ENCODE measurements at places on chromosomes 12 and 14. TPM values are rescaled to one million over a fixed set of nuclear protein-coding genes. Genes with fewer than 3 reads are reported as not detected.

DNA sequence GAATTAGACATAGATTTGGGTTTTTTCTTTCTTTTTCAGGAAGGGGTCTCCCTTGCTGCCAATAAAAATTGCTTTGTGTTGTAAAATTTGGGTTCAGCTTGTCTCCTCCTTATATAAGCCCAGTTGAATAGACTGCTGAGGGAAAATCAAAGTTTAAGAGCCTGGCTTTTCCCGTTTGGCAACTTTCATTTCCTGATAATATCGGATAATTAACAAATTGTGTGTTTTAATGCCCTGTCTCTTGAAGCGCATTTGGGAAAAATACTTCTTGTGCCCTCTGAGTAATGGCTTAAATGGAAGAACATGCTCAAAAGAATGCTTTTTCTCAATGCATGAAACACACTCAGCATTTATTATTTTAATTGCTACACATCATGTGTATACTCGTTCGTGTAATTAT, 198.0 kb upstream of the DCN start:
- DNase-seq = no peak

Gene RBM19
- total RNA-seq = 16.2 TPM

- DNase-seq = no peak
Observed at GRCh38 chr12:71521125-71521524, 81.5 kb downstream of the LGR5 start.

- DNase-seq = peak; percentile 11
Observed at GRCh38 chr14:82055515-82056115, 522.0 kb upstream of the SEL1L start.

Gene ZDHHC22
- not detected for total RNA-seq

GRCh38 chr12:49322708-49323523, at the start of gene TROAP:
TSS of gene TROAP (plus strand) at chr12:49323255. CDS start at chr12:49323609, 354 bp downstream.
- DNase-seq = peak; percentile 96

- DNase-seq = no peak
Observed at GRCh38 chr14:93454224-93454623, 23.5 kb downstream of the UNC79 start.

DNA sequence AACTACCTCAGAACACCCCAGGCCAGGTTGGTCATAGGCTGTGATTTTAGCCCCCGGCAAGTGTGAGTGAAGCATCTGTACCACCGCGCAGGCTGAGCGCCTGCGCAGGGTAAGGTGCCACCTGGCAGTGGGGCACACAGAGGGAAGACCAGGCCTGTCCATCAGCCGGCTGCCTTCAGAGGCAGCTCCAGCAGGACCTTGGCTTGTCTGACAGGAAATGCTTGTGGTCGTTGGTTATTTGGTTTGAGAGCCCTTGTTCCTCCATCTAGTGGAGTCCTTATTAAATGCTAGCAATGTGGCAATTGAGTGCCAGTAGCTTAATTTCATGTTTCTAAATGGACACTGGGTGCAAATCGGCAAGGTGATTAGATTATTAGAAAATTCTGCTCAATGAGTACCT, 27.5 kb downstream of the SLC25A29 start:
- DNase-seq = peak; percentile 44

Gene BDKRB2
- 0.26 TPM for total RNA-seq

DNA sequence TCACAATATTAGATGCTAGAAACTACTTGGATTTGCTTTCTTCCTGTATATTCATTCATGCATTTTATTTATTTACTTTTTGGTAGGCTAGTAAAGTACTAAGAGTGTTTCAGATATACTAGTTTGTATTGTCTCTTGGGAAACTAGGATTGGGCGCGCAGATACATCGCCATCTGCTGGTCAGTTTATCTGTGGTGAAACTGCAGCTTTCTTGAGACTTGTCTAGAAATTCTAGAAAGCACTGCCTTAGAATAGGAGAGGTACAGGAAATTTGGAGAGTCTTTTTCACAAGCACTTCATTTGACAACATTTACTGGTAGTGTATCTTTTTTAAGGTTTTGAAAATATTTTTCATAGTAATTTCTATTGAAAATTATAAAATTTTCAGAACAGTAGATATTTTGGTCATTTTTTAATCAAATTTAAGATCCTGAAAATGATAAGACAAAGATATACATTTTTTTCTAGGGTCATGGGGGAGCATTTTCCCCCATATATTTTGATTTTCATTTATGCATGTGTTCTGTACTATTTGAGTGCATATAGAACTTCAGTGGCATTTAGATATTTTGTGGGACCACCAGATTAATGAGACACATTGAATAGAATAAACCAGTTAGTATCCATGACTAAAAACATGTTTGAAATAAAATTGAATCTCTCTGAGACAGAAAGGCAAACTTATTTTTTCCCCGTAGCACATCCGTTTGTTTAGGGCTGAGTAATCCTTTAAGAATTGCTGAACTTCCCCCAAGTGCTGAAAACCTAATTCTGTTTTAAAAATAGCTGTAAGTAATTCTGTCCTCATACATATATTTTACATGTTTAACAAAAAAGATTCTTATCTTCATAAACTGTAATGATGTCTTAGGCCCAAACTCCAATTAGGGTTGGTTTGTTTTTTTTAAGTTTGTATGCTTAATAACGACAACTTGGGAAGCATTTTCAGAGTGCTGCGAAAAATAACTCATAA, 44.5 kb downstream of the SLC38A6 start:
- DNase-seq = peak; percentile 78

Gene TSPAN11
- 29.3 TPM for total RNA-seq

- no peak for DNase-seq
Observed at GRCh38 chr14:86915406-86915805, 1077.6 kb downstream of the GALC start.

GRCh38 chr12:59677857-59678256, 82.0 kb downstream of the SLC16A7 start:
- DNase-seq = no peak

Gene GLIPR1L1
- total RNA-seq = not detected

Gene GNG2
- total RNA-seq = 4.6 TPM

- no peak for DNase-seq
Observed at GRCh38 chr12:69904777-69905176, 79.8 kb downstream of the MYRFL start.

DNA sequence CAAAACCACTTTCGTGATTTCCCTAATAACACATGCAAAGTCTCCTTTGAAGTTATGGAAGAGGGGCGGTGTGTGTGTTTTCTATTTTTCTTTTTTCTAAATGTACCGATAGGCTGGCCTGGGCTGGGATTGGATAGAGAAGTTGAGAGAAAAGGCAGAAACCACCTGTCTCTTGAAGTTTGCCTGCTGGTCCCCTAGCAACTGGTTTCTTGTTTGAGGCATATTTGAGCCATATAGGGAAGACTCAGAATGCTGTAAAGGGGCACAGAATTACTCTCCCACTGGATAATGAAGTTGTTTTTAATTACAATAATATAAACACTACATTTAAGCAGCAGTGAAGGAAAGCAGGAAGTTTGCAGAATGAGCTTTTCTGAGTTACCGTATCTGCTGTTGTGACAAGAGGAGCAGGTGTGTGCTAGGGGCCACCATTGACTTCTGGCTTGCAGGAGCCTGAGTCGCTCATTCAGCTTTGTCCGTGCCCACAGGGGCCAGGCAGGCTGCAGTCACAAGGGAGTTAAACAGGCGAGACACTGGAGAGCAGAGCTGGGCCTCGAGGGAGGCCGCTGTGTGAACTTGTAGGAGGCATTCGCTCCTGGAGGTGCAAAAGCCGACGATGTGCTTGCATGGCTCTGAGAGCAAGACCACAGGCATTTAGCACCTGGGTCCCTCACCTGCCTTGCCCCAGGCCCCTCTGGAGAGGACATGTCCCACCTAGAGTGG, 173.8 kb upstream of the RGS6 start:
- DNase-seq = no peak

DNA sequence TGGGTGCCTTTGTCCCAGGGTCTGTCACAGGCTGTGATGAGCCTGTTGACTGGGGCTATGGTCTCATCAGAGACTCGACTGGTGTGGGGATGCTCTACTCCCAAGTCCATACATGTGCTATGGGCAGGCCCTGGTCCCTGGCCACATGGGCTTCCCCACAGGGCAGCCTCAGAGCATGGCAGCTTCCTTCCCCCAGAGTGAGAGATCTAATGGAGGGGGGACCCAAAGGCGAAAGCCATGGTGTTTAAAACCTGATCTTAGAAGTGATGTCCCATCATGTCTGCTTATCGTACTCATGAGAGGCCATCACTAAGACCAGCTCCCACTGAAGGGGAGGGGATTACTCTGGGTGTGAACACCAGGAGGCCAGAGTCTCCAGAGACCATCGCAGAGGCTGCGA, 279.0 kb upstream of the RTL1 start:
- DNase-seq = no peak

GRCh38 chr14:52650774-52651173, 44.6 kb downstream of the ERO1A start:
- no peak for DNase-seq

- no peak for DNase-seq
Observed at GRCh38 chr12:132558042-132558856, 52.1 kb downstream of the LRCOL1 start.

Gene TBX5
- total RNA-seq = not detected

DNA sequence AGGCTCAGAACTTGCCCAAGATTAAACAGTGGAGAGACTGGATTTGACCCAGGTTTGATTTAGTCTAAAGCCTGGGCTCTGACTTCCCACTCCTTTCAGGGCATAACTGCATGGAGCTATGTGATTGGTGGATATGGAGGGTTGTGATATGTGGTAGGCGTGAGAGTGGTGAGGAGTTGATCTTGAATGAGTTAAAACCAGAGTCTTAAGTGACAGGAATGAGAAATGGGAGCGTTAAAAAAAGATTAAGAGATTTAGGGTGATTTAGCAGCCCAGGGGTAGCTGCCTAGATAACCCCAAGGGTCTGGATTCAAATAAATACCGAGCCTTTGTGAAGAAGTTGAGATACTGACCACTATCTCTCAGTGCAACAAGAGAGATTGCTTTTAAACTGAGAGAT, 8.4 kb downstream of the SYNDIG1L start:
- no peak for DNase-seq

- DNase-seq = no peak
Observed at GRCh38 chr12:103851127-103851526, 10.1 kb upstream of the NT5DC3 start.

Gene POLE2
- total RNA-seq = 5.2 TPM

GRCh38 chr12:124518051-124518932, 49.1 kb downstream of the NCOR2 start:
- peak; percentile 99 for DNase-seq

DNA sequence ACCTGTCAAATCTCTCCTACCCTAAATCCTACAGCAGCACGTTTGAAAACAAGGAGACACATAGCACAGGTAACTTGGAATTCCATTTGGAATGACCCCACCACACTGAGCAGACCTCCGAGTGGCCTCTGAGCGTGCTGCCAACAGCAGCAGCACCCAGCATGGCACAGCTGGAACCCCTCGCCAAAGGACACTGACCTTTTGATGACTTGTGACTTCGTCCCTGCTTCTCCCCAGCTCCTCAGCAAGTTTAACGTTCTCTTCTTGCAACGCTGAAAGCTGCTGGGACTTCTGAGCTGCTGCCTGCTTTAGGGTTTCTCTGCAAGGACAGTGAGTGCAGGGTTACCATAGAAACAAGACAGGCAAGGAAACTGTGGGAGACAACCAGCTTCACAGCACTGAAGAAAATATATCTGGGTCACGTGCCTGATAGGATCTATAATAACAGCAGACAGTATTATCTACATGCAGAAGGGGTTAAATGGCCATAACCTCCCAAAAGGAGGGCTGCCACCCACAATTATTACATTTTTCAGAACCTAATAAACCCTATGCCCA, 43.3 kb upstream of the VPS33A start:
- DNase-seq = no peak

Gene ADAM20
- total RNA-seq = 0.13 TPM

DNA sequence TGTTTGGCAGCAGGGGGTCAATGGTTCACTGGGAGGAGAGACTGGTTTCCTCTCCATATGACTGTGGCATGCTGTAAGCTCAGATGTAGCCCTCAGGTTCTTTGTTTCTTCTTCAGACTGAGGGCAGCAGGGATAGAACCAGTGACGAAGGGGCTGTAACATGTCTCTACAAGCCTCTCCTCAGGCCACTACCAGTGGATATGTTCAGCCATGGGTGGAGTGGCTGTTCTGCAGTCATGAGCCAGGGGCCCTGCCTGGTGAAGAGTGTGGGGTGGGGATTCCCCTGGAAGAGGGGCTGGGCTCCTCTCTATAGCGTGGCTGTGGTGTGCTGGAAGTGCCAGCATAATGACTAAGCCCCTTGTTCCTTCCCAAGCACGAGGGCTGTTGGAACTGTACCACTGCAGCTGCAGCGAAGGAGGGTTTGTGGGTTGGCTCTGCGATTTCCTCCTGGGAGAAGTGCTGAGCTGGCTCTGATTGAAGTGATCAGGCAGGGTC, 55.8 kb downstream of the CMAS start:
- DNase-seq = no peak

Gene SERPINA3
- not detected for total RNA-seq

GRCh38 chr12:6307529-6307928, 3.0 kb upstream of the PLEKHG6 start:
- no peak for DNase-seq

Gene CD4
- total RNA-seq = not detected

- peak; percentile 4 for DNase-seq
Observed at GRCh38 chr12:67593041-67593440, 55.5 kb upstream of the DYRK2 start.

DNA sequence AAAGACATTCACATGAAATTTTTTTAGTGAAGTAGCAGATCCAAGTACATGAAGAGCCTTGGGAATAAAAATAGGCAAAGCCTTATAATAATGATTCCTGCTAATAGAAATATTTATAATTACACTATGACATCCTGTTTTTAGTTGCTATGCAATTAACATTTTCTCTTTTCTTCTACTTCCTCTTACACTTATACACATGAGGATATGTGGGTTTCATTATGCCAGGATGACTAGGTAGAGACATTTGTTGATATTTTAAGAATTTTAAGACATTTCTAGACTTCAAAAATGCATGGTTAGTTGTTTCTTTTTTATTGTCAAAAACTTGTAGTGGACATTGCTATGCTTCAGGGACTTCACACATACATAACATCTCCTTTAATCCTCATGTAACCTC, 326.8 kb downstream of the SYT1 start:
- no peak for DNase-seq

Gene ADAM21
- 0.26 TPM for total RNA-seq

Gene SLC25A47
- total RNA-seq = not detected

GRCh38 chr12:115830633-115831032, 446.9 kb downstream of the MED13L start:
- DNase-seq = no peak

- no peak for DNase-seq
Observed at GRCh38 chr12:100031836-100032235, 47.1 kb upstream of the ANKS1B start.

Gene TMPRSS12
- total RNA-seq = not detected

- DNase-seq = no peak
Observed at GRCh38 chr12:114185036-114185435, 218.9 kb upstream of the RBM19 start.

Measured in dermis microvascular lymphatic vessel endothelial cell (primary cell).